ENCODE measurements at places on chromosomes 12 and 14.

DNA sequence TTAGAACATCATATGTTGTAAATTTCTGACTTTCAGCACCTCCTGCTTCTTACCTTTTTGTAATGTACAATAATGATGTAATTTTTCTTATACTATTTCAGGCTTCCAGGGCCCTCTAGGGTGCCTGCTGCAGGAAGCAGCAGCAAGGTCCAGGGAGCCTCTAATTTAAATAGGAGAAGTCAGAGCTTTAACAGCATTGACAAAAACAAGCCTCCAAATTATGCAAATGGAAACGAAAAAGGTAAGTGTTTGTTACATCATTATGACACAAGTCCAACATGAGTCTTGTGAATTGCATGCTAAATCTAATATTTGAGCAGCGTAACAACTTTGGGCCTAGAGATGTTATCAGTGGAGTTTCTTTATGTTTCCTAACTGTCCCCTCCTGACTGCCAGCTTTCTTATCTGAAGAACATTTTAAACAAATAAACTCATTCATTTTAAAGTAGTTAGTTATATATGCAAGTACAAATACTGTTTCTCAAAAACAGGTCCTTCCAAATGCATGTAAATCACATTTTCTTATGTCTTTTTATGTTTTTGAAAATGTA lies 167.6 kb downstream of the NAV3 start:
- DNase-seq = no peak

GRCh38 chr14:20696764-20697163 lies 8.2 kb downstream of the ANG start:
- DNase-seq = no peak

- no peak for DNase-seq
These were observed 13.7 kb upstream of the LIMA1 start for GRCh38 chr12:50297027-50297426.

GRCh38 chr12:98418357-98419075 lies 96.9 kb upstream of the TMPO start:
- no peak for DNase-seq

DNA sequence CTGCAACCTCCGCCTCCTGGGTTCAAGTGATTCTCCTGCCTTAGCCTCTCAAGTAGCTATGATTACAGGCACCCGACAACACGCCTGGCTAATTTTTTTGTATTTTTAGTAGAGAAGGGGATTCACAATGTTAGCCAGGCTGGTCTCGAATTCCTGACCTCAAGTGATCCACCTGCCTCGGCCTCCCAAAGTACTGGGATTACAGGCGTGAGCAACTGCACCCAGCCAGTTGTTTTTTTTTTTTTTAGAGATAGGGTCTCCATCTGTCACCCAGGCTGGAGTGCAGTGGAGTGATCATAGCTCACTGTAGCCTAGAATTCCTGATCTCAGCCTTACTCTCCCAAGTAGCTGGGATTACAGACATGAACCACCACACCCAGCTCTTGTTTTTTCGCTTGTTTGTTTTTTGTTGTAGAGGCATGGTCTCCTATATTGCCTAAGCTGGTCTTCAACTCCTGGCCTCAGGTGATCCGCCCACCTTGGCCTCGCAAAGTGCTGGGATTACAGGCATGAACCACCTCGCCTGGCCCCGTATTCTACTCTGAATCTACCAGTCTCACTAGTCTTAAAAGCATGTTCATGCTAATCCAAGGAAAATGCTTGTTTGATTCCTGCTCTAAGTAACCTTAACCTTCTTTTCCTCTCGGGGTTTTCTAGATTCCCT lies 31.7 kb upstream of the STRN3 start:
- DNase-seq = no peak

- peak; percentile 53 for DNase-seq
These were observed 96.1 kb downstream of the CRADD start for GRCh38 chr12:93773122-93773871.

DNA sequence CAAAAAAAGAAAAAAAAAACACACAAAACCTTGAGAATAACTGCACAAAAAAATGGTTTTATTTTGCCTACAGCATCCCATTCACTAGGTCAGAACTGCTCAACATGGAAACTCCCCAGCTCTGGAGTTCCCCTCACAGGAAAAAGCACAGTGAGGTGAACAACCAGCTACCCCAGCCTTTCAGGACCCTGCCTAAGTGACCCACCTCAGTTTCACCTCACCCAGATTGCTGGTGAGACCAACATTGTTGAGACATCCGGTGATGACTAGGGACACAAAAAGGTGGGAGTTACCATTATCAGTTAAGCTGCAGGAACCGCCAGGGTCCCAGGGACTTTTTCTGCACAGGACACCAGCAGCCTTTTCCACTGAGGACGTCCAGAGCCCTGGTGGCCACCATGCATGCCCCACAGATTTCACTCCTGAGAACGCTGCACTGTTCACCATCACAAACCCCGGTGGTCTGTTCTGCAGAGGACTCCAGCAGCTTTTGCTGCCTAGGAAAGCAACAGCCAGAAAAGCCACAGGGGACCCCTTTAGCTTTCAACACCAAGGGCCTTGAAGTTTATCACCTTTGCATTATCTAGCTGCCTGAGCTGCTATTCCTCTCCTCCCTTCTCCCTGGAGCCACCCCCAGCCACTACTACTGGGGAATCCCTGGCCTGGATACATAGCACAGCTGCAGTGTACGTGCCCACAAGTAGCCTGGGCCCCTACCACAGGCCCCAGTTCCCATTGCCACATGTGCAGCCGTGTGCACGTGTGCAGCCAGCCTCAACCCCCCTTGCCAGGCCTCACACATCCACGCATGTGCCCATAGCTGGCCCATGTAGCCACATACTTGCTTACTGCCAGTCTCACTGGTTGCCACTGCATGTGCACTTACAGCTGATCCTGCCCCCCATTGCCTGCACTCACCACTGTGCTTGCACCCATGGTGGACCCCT lies 62.5 kb upstream of the FAR2 start:
- DNase-seq = no peak

DNA sequence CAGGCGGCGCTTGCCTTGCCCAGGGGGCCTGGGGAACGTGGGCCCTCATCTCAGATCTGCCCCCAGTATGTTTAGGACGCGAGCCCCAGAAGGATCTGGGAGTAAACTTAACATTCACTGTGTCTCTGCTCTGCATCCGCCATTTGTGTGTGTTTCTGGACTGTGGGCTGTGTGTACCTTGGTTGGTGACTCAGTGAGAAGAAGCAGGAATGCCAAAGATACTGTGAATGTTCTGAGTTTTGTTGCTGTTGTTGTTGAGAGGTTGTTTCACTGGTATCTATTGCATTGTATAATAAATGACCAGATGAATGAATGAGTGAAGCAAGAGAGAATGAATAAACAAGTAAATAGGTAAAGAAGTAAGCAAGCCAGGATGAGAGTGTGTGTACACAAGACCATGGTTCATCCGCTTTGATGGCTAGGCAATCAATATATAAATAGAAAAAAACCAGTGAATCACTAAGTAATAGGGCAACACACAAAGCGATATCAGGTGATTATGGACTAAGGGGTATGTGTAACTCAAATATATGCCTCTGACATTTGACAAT lies 20.5 kb downstream of the MEG3 start:
- no peak for DNase-seq

- no peak for DNase-seq
These were observed 27.3 kb downstream of the FRS2 start for GRCh38 chr12:69497308-69498026.

DNA sequence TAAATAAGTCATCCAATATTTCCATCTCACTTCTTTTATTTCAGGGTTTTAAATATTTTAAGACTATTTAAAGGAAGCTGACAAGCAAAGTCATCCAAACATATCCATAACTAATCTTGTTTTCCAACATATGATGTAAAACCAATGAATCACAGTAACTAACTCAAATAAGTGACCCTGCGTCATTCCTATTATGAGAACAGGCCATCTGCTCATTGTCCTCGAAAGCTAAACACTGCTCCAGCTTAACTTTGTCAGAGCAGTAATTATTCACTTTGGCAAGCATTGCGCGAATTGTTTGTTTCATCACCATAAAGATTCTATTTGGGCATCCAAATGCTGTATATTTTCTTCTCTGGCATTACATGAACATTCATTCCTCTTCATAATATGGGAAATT lies 99.1 kb downstream of the CAPZA3 start:
- no peak for DNase-seq

DNA sequence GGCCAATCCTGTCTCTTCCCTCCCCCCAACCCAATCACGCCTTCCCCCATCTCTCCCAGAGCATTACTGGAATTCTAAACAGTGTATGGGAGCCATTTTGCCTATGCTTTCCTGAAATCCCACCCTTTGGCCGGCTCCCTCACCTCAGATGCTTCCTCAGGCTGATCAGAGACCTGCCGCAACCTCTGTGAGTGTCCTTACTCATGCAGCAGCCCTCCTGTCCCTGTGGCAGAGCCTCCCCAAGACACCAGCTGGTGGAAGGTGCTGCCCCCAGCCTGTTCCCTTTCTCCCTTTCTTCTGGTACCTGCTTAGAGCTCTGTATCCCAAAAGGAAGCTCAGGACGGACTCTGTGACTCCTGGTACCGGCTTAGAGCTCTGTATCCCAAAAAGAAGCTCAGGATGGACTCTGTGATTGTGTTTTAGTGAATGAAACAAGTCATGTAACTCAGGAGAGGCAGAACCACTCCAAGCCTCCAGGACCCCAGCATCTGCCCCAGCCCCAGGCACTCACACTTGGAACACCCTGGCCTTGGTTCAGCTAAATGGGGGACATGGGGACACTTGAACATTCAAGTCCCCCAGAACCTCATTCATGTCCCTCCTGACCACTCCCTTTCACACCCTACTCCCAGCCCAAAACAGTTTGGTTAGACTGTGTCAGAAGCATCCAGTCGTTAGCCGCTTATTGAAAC lies 29.3 kb upstream of the RIN3 start:
- no peak for DNase-seq

- peak; percentile 94 for DNase-seq
These were observed at the start of gene SUSD6 for GRCh38 chr14:69611172-69612013. TSS of gene SUSD6 (plus strand) at chr14:69611596. CDS start at chr14:69658593, 46,997 bp downstream.

GRCh38 chr12:12883369-12884001 lies 7.9 kb upstream of the GPRC5A start:
- DNase-seq = no peak

DNA sequence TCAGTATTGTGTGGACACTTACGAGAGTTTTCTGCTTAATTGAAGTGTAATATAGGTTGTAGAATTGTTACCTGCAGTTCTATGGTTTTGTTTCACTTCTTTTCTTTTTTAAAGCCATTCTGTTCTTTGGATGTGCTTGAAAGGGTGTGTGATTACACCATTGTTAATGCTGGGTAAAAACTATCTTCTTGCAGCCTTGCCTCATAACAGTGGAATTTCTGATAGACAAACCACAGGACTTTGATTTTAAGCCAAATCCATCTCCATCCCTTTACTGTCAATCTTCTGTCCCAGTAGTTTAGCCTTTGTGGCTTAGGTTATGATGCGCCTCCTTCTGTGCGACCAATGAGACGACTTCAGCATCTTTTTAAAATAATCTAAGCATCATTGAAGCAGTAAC lies 182.3 kb downstream of the PELI2 start:
- DNase-seq = no peak

DNA sequence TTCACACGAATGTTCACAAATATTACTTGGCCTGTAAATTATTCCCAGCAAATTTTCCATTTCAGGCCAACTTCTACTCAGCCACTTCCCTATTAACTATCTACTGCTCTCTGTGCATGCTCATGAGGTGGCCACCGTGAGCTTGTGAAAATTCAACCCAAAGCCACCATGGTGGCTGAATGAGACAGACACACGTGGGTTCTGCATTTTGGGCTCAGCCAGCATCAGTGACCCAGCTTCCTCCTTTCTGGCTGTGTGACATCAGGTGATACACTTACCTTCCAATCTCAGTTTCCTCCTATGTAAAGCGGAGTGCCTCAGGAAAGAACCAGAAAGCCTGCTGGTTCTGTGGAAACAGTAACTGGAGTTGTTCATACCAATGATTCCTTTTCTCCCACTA lies 175.8 kb downstream of the FOXN3 start:
- no peak for DNase-seq

DNA sequence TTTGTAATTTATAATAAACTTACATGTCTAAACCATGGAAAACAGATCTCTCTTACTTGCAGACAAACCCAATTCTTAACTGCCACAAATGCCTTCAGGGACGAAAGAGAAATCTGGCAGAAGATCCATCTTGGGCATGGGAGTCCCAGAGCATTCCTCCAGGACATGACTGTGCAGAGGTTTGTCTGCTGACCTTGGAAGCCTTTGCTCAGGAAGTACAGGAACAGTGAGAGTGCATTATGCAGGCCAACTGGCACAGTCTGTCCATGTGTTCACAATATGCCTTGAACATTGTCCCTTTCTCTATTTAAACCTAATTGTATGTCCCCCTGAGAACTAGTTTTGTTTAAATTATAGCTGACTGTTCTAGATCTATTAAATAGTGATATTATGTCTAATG lies 467.1 kb downstream of the ATP23 start:
- DNase-seq = no peak

GRCh38 chr14:30440961-30441360 lies 118.0 kb upstream of the G2E3 start:
- DNase-seq = no peak

DNA sequence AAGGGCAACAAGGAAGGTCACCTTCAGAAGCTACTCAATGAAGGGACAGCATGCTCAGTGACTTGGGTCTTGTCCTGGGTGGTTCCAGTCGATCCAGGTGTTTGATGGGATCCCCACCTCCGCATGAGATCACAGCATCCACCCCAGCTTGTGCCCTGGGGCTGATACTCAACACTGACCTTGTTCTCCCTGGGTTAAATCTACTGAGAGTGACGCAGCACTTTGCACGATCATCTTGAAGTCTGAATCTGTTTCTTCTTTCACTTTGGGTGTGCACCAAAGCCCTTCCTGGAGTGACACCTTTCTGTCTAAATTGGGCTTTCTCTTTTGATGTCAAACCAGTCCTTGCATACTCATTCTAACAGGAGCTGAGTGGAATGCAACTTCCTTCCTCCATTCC lies 13.8 kb downstream of the NOS1 start:
- no peak for DNase-seq

DNA sequence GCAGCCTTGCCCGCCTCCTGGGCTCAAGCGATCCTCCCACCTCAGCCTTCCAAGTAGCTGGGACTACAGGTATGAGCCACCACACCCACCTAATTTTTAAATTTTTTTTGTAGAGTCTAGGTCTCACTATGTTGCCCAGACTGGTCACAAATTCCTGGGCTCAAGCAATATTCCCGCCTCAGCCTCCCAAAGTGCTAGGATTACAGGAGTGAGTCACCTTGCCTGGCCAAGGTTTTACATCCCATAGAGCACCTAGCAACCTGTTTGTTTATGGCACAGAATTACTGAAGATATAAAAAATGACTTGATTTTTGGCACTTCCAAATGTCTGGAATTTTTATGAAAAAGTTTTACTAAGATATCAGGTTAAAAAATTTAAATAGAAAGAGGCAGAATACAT lies 16.5 kb downstream of the MYO1A start:
- no peak for DNase-seq

- no peak for DNase-seq
These were observed 174.5 kb downstream of the DACT1 start for GRCh38 chr14:58812050-58812910.

Data from BE2C (cell line).